ENCODE measurements at places on chromosomes 12 and 14.

DNA sequence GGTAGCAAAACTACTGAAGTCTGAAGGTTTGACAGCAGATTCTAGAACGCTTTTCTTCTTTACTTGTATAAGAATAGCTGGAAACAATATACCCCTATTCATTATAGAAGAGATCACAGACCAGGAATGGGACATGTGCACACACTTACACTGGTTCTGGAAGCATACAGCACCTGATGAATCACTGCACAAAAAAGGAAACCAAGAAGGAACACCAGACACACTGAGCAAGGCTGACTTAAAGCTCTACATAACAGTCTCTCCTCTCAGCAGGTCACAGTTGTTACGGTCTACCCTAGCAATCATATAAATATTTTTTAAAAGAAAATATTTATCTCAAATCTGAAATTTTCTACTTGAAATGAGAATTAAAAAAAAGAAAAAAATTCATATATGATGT lies 13.5 kb downstream of the ATP2B1 start:
- no peak for DNase-seq

GRCh38 chr14:30958555-30959407 lies 66.7 kb upstream of the AP4S1 start:
- DNase-seq, result no peak

DNA sequence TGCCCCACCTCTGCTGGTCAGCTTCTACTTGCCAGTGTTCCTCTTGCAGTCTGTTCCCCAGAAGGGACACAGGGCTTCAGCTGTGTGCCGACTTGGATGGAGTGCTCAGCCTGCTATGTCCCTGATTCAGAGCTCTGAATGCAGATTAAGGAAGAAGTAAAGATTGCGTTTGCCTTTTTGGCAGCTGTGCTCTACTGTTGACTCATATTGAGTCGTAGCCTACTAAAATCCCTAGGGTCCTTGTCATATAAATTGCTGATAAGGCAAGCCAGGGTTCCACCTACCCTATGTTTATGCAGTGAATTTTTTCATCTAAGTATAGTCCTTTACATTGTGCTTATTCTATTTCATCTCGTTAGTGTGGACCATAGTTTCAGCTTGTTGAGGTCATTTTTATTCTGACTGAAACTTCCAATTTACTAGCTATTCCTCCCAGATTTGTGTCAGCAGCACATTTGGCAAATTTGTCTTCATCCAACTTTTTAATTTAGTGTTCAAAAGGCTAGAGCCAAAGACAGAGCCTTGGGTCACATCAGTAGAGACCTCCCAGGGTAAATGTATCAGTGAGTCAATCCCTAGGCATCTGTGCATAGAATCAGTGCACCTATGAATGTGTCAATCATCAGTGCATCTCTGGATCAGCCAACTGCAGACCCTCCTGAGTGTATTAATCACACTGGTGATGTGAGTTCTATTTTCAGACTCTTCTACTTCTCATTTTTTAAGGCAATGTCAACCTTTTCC lies 31.9 kb downstream of the CACNA1C start:
- no peak for DNase-seq

DNA sequence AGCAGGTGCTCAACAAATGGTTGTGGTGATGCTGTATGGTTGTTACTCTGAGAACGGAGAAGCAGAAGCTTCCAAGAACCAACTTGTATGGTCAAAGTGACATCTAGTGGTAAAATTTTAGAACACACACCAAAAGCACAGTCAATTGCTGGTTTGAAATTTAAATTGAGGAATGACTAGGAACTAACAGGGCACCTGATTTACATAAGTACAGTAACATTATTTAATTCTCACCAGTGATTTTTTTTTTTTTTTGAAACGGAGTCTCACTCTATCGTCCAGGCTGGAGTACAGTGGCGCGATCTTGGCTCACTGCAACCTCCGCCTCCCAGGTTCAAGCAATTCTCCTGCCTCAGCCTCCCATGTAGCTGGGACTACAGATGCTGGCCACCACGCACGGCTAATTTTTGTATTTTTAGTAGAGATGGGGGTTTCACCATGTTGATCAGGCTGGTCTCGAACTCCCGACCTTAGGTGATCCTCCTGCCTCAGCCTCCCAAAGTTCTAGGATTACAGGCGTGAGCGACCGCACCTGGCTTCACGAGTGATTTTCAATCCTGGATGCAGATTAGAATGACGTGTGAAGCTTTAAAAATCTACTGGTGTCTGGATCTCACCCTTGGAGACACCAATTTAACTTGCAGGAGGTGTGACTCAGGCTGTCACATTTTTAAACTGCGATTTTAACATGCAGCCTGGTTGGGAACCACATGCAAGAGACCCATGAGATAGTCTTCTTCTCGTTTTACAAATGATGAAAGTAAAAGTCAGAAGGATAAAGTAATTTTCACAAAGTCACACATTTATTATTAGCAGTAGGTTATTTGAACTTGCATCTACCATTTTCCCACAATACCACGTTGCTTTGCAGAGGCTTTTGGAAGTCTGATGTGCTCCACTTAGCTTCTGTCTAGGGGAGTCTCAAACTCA lies 14.1 kb upstream of the NUMB start:
- no peak for DNase-seq

- DNase-seq, result no peak
Observed at GRCh38 chr12:16037533-16037932, 126.4 kb downstream of the DERA start.

- DNase-seq, result no peak
Observed at GRCh38 chr12:51818086-51818485, 30.4 kb downstream of the FIGNL2 start.

DNA sequence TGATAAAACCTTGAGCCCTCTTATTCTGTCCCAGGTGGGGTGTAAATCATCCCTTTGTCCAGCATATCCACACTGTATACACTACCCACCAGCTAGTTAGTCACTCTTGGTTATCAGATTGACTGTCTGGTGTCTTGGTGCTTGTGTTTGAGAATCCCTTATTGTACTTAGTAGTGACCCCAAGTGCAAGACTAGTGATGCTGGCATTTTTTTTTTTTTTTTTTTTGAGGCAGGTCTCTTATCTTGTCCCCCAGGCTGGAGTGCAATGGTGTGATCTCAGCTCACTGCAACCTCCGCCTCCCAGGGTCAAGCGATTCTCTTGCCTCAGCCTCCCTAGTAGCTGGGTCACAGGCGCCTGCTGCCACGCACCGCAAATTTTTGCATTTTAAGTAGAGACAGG lies 5.8 kb downstream of the VRK1 start:
- DNase-seq, result no peak

GRCh38 chr12:12439636-12440035 lies 82.8 kb downstream of the BORCS5 start:
- no peak for DNase-seq

- DNase-seq, result no peak
Observed at GRCh38 chr14:103855734-103856095, 8.3 kb upstream of the PPP1R13B start.

DNA sequence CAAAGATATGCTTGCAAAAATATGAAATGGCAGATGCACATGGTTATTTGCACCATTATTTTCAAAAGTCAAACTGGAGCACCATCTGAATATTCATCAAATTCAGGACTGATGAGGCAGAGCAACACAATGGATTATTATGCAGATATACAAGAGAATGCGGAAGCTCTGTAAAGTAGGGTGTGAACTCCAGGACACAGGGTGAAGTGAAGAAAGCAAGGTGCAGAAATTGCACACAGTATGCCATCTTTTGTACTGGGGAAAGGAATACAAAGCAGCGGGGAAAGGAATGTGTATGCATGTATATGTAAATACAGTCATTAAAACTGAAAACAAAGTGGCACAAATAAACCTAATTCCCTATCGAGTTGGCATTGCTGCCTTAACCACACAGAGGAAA lies 22.7 kb upstream of the CLEC4E start:
- DNase-seq, result no peak

- no peak for DNase-seq
Observed at GRCh38 chr12:19927661-19928060, 440.7 kb upstream of the PDE3A start.

- no peak for DNase-seq
Observed at GRCh38 chr14:52272375-52272774, 4.9 kb downstream of the PTGDR start.

DNA sequence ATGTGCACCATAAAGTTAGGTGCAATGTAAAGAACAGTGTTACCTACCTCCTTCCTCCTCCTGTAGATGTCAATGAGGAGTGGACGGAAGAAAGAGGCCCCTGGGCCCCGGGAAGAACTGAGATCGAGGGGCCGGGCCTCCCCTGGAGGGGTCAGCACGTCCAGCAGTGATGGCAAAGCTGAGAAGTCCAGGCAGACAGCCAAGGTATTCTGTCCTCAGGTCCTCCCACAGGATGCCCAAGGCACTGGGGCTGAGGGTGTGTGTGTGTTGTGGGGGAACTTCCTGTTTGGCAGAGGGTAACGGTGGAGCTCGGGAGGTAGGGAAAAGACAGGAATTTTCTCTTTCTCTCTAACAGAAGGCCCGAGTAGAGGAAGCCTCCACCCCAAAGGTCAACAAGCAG lies 6.4 kb downstream of the ATN1 start:
- no peak for DNase-seq

DNA sequence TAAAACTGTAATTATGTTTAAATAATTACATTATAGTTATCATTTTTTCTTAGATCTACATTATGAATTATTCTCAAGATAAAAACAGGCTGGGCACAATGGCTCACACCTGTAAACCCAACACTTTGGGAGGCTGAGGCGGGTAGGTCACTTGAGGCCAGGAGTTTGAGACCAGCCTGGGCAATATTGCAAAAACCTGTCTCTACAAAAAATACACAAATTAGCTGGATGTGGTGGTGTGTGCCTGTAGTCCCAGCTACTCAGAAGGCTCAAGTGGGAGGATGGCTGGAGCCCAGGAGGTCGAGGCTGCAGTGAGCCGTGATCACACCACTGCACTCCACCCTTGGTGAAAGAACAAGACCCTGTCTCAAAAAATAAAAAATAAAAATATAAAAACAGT lies 40.3 kb upstream of the KCNJ8 start:
- no peak for DNase-seq

GRCh38 chr14:24943024-24943423 lies 106.9 kb downstream of the STXBP6 start:
- no peak for DNase-seq

DNA sequence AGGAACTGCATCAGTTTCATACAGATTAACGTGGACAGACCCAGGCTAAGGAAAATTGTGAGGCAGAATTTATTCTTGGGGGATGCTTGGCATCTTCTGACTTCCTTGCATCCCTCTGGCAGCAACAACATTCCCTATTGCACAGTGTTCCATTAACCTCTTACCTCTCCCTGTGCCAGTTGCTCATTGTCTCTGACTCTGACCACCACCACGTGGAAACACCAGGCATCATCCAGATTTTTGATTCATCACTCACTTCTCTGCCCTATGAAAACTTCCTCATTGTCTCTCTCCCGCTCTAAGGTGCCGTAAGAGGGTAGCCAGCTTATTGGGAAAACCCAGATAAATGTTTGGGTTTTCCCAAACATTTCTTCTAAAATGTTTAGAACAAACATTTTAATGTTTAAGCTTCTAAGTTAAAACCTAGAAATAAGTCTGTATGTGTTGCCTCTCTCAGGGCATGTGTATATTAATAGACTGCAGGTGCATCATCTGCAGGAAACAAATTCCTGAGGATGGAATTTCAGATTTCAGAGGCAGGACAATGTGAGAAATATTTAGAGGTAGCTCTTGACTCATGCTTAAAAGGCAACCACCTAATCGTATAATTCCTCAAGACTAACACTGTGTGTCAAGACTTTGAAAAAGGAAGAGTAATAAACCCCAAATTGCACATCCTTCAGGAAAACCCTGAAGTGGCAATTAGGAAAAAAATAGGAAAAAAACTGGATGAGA lies 64.5 kb upstream of the SLC35F4 start:
- no peak for DNase-seq

Measured in NCI-H1930 (cell line).